ENCODE measurements at places on chromosomes 5 and 9.

DNA sequence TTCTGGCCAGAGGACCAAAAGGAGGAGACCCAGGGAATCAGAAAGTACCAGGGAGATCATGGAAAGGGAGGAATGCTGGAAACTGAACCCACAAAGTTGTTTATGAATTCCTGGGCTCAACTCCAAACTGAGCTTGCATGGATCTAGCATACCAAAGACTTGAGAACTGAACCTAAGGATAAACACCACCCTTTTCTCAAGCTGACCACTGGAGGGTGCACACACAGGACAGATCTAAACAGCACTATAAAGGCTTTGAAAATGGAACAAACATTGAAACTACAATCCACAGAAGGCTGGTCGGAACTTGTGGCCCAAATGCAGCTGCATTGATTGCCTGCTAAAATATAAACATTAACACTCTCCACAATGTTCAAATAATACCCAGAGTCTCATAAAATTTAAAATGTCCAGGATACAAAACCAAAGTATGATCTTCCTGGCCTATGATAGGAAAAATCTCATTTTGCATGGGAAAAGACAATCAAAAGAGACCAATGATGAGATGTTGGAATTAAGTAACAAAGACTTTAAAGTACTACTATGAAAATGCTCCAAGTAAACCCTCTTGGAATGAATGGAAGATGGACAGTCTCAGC, 15.6 kb upstream of the IRF1 start:
- no peak for DNase-seq

- no peak for DNase-seq
These were observed 124.8 kb downstream of the HSD17B3 start for GRCh38 chr9:96177005-96177718.

- no peak for DNase-seq
These were observed 73.4 kb upstream of the DNAH5 start for GRCh38 chr5:14017904-14018303.

DNA sequence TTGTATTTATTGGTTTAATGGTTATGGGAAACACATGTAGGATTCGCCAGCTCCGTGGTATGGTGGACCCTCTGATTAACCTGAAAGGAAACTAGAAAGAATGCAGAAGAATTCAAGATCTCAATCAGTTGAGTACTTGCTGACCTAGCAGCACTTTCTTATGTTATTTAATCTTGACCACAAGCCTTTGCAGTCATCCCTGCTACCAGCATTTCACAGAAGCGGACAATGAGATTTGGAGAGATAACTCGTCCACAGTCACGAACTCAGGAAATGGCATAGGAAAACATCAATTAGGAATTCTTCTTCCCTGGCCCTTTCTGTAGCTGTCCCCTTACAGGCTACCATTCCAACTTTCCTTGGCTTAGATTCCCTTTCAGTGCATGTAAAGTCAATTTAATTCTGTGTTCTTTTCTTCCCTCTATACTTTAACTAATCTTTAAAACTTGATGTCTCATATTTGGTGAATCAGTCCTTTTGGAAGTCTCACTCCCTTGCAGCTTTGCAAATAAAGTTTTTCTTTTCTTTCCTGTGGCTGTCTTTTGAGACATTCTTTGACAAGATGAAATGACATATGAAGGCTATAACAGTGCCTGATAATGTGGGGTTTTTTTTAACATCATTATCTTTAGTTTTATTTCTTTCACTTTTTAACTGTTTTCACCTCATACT, 1.3 kb upstream of the SLC44A1 start:
- no peak for DNase-seq

Data from cortex of kidney (tissue), 1 donor.